ENCODE measurements at places on chromosomes 2 and 18.

- peak; percentile 52 for DNase-seq
Measured at GRCh38 chr2:17057109-17058017, 391.7 kb upstream of the CYRIA start.

DNA sequence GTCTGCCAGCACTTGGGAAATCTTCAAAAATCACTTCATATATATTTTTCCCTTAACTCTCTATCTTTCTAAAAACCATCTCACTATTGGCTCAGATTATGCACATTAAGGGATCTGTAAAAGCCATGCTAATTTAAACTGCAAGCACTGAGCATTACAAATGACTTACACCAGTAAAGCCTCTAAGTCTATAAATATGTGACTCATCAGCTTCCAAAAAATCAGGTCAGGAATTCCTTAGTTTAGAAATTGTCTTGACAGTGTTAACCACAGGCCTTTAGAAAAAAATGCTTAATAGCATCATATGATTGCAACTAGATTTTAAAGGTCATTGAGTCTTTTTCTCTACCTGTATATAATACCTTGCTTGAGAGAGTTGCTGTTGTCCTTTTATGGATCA, 1113.6 kb upstream of the PIK3C3 start:
- peak; percentile 35 for DNase-seq

DNA sequence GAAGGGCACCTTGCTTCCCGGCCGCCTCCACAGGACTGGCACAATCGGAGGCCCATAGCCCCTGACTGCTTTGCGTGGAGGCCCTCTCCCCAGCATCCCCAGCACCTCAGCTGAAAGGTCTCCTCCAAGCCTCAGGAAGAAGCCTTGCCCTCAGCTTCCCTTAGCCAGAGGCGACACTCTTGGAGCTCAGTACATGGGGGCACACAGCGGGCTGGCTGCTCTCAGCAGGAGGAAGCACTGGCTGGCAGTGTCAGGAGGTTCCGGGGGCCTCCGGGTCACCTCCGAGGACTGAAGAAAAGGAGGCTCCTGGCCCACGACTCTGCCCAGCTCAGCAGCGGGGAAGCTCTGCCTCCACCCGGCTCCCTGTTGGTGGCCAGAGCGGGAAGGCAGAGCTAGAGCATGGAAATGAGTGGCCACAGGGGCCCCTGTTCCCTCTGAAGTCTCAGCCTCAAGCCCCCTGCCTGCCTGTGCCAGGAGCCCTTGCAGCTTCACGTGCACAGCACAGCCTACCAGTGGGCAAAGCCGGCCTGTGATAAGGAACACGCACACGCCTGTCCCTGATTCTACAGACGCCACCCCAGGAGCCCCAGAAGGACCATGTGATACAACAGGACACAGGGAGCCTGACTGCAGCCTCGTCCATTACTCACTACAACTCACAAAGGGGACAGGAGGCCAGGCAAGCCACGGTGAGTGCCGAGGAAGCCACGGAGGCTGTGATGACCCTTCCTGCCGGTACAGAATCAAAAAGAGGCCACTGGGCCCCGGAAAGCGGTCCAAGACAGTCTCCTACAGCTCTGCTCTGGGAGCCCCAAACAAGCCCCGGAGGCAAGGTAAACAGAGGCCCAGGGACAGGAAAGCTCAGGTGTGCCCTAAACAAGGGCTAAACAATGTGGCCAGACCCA, 15.5 kb downstream of the HDAC4 start:
- no peak for DNase-seq

GRCh38 chr2:59462422-59463197, 1090.8 kb downstream of the BCL11A start:
- DNase-seq, result peak; percentile 3

DNA sequence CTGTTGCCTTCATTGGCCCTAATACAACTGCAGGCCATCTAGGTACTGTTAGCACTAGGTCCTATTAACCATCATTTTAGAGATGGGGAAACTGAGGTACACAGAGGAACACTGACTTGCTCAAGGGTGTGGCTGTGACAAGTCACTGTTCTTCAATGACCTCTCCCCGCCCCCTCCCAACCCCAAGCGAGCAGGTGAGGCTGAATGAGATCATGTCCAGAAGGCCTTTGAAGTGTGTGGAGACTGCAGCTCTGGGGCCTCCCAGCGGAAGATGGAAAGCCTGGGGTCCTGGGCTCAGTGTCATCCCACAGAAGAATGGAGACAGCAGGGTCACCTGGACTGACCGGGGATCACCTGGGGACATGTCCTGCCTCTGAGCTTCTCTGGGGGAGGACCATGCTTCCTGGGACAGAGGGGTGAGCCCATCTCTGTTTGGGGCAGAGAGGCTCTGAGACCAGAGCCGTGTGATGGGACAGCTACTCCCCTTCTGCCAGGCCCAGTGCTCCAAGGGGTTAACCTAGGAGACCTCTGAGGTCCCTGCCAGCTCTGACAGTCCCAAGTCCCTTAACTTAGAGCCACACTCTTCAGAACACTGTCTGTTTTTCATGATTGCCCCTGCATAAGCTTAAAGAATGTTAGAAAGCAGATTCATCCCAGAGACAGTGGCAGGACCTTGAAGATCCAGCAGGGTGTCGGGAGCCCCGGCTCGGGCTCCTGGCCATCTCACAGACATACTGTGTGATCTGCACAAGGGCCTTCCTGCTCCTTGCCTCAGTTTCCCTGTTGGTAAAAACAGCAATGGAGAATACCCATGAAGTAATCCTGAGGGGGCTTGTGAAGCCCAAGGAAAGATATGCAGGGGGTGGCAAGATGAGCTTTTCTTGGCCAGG, 16.7 kb upstream of the FOSL2 start:
- DNase-seq, result no peak

DNA sequence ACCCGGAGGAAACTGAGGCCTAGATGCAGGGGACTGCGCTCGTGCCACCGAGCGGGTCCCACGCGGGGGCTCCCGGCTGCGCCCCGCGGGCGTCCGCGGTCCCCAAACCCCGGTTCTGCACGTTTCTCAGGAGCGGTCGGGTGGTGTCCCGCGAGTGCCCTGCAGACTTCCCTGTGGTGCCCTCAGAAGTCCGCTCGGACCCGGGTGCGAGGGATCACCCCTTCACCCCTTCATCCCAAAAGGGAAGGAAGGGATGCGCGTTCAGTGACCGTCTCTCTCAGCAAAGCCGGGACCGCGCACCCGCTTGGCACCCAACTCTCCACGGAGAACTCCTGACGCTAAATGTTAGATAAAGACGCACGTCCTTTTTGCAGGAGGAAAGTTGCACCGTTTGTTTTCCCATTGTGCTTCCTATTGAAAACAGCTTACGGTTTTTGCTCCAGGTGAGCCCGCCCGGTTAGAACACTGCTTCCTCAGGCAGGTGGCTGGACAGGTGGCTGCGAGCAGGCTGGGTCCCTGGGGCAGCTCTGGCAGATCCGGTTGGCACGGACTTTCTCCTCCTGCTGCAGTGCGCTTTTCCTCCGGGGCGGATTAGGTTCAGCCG, 779 bp downstream of the DGKD start:
- peak; percentile 28 for DNase-seq

GRCh38 chr2:211070547-211070946, 514.1 kb downstream of the CPS1 start:
- DNase-seq, result no peak

DNA sequence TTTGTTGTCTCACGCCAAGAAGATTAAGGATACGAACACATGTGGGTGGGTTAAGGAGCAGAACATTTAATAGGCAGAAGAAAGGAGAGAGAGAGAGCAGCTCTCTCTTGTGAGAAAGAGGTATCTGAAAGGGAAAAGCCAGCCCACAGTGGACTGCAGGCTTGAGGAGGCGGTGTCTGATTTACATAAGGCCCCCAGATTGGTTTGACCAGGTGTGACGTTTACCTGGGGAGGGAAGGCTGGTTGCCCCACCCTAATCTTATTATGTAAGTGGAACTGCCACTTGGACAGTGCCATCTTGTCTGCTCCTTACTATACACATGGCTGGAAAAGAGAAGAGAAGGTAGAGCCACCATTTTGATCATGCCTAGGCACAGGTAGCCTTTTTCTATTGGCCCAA, 189.2 kb downstream of the NCK2 start:
- DNase-seq, result peak; percentile 19

DNA sequence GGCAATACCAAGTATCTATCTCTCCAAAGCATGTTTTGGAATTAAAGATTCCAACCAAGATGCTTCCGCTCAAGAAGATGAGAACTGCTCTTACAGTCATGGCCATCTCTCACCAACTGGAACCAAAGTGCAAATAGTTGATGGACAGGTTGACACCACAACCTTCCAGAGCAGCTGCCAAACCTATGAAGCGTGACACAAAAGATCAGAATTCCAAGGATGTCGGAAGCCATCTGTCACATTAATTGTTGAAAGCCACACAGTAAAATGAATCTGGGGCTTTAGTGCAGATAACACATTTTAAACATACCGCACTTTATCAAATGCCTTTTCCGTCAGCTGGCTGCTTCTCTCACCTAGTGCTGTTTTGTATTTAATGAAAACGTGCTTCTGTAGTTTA, 195.7 kb downstream of the CDH20 start:
- no peak for DNase-seq

GRCh38 chr2:62698653-62699052, 6.9 kb upstream of the EHBP1 start:
- DNase-seq, result peak; percentile 52

- peak; percentile 48 for DNase-seq
Measured at GRCh38 chr2:164810843-164811242, 30.8 kb downstream of the COBLL1 start.

- DNase-seq, result peak; percentile 33
Measured at GRCh38 chr18:76580288-76580962, 85.4 kb upstream of the ZNF516 start.

GRCh38 chr2:240762249-240762648, 57.8 kb downstream of the KIF1A start:
- no peak for DNase-seq

DNA sequence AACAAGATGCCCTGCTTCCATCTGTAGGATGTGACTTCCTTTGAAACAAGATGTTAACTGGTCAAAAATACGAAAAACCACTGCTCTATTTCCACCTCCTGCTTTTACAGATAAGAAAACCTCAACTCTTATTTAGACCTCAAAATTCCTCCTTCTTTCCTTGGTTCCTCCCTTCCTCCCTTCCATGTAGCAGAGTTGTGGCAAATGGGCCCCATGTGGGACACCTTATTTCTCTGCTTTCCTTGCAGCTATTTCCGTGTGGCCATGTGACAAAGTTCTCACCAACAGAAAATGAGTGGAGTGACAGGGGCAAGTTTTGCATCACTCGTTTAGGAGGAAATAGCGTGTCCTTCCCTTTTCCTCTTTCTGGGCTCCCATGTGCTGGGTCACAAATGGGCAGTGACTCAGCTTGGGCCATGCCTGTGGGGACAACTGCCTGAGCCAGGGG, 69.4 kb upstream of the SMAD2 start:
- no peak for DNase-seq

GRCh38 chr2:10202131-10202665, 79.7 kb downstream of the RRM2 start:
- DNase-seq, result peak; percentile 18

DNA sequence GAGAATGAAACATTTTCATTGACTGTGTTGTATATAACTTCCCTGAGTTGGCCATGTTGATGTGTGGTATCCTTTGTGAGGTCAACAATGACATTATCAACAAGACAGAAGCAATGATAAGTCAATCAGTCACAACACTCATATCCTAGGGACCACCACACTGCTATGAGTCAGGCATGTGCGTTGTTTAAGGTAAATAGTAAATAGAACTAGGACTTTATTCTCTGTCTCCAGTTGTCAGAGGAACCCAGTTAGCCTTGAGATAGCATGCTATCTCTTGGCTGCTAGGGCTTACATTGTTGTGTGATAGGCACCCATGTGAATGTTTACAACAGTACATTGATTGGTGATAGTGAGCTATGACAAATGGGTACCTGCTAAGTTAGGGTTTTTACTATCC, 37.3 kb downstream of the GPD2 start:
- no peak for DNase-seq

- no peak for DNase-seq
Measured at GRCh38 chr2:197264332-197264731, 46.2 kb downstream of the ANKRD44 start.

GRCh38 chr18:28637897-28638296, 461.0 kb upstream of the CDH2 start:
- no peak for DNase-seq

DNA sequence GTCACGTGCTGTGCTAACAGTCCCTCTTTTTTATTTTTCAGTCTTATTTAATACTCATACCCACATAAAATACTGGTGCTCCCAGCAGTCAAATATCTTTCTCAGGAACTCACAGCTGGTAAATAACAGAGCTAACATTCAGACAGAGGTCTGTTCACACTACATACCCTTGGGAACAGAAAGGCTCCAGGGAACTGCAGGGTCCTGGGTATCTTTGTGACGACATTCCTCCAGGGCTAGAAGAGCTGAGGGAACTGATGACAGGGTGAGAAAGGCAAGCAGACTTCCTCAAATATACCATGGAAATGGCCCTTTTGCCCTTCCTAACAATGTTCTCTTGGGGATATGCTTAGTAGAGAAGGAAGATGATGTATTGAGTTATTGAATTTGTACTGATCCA, 19.3 kb downstream of the PDE6D start:
- no peak for DNase-seq

All from epithelial cell of esophagus (primary cell).